Substantia nigra (tissue), 51 donors: ENCODE measurements at places on chromosomes 11 and 22.

DNA sequence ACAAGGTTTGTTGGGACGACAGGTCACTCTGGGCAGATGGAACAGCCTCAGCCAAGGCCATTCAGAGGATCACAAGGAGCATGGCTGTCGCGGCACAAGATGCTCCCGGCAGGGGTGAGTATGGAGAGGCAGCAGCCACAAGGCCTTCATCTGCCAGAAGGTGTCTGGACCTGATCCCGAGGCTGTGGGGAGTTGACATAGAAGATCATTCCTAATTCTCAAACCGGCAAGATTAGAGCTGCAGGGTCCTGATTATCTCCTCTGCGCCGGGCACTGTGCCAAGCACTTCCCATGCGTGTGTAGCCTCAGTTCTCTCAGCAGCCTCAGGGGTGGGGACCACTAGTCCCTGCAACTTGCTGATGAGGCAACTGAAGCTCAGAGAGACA, 32.3 kb upstream of the RFPL3 start:
- no peak for DNase-seq

DNA sequence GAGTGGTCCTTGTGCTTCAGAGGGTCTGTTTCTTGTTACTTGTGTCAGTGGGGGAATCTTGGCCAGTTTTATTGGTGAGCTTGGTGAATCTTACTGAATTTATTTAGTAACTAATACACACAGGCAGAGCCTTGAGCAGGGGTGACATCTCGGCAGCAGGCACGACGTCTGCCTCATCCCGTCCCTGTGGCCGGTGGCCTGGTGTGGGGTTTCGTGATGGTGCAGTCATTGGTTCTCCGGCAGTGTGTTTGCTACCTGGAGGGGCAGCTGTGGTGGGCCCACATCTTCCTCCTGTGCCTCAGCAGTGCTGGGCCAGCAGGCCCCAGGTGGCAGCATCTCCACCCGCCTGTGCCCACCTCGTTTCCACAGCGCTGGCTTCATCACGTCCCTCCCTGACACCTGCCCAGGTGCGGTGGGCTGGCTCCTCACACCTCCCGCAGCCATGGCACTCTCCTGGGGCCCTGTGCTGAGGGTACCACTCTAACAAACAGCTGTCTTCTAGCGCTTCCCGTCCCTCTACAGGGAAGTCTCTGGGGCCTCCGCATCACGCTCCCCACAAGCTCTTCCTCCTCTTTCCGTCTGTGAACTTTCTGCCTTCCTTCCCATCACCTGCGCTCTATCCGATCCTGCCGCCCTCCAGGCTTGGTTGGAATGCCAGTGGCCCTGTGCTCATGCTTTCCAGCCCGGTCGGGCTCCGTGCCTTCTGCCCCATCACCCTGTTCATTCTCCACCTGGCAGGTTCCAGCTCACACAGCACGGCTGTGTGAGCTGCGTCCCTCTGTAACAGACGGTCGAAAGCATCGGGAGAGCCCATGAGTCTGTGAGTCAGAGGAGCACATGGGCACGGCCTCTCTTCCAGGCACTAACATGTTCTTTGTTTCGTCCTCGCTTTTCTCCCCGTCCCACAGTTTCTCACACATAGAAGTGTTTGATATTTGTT, 203.4 kb downstream of the TBC1D22A start:
- no peak for DNase-seq

DNA sequence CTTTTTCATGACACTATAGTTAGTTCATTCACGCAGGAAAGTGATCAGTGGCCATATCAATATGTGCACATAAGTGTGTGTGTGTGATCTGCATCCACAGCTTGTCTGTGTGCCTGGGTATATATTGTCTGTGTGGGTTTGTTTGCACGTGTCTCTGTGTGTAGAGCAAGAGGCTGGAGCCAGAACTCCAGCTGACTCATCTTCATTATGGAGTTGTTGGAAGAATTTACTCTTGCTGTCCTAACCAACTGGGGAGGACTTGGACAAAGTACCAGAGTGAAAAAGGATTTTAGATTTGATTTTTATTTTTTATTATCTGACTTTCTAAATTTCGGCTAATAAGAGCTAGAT, 63.9 kb downstream of the TP53I11 start:
- DNase-seq, result no peak

DNA sequence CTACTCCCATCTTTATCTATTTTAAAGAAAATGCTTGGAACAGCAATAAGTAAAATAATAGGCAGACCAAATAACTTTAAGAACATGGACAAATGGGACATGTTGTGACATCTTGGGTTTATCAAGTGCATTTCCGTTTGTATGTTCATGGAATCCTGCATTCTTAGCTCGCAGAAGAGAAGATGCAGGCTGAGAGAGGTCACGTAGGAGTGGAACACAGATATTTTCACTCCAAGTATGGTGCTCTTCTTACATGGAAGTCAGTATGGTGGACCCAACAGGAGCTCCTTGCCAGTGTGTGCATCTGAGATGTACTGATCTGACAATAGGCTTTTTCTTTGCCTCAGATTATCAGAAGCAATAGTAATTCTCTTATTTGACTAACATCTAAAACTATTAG, 1.7 kb downstream of the E2F8 start:
- no peak for DNase-seq

- DNase-seq, result no peak
These were observed 3.9 kb upstream of the ARFGAP3 start for GRCh38 chr22:42860968-42861367.

GRCh38 chr11:96228910-96229309, 114.1 kb downstream of the MAML2 start:
- DNase-seq, result no peak

DNA sequence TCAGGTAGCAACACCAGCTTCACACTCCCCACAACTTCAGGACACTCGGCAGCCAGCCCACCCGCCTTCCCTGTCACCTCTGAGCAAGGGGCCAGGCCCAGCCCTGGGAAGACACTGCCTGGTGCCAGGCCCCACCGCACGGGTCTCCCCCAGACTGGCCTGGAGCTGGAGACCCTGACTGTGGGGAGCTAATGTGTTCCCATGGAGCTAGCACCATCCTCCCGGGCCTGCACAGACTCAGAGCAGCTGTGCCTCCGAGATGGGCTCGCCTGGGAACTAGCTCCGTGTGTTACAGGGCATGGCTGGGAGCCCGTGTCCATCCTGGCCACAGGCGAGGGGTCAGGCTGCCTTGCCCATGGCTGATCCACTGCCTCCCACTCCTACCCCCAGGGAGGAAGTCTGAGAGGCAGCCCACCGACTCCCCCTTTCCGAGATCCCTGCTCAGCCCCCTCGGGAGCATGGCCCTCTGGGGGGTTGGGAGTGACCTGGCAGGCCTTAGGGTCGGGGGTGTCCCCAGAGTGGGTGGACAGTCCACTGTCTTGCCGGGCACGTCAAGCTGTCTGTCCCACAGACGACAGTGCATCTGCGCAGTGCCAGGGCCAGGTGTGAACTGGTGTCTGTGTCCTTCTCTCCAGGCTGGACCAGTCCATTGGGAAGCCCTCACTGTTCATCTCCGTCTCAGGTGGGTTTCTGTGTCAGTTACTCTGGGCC, 76.7 kb upstream of the KCNQ1OT1 start:
- no peak for DNase-seq

DNA sequence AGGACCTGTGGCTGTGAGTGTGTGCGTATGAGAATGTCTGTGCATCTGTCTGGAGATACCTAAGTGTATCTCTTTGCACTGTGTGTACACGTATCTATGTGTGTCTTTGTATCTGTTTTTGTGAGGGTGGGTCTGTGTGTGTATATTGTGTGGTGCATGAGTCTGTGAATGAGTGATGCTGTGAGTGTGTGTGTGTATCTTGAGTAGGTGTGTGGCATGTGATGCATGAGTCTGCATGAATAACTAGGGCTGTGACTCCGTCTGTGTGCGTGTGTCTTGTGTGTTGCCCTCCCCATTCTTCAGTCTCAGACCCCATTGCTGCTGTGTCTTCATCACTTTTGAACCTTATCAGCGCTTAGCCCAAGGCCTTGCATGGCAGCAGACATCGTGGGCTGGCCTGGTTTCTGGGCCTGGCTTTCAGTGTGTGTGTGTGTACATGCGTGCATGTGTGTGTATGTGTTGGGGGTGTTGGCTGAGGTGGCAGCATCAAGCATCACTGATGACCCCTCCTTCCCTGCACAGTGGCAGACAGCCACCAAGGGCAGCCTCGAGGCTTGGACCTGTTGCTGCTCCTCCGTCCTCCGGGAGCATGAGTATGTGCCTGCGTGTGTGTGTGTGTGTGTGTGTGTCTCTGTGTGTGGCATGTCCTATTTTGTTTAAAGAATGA, 1.4 kb downstream of the SGSM1 start:
- no peak for DNase-seq

DNA sequence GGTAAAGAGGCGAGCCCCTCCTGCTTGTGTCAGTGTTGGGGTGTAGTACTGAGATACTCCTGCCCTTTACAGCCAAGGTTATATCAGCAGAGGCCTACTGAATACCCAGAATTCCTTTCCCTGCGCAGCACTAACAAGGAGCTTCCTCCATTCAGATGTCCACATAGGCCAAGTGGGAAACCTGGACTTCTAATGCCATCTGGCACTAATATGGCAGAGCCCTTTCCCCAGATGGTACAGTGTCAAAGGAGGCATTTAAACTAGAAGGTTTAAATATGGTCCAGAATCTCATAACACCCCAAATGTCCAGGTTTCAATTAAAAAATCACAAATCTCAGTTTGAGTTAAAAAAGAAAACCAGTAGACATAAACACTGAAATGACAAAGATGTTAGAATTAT, 68.8 kb downstream of the USP47 start:
- DNase-seq, result no peak

- no peak for DNase-seq
These were observed 44.5 kb downstream of the NECTIN1 start for GRCh38 chr11:119684361-119685110.

DNA sequence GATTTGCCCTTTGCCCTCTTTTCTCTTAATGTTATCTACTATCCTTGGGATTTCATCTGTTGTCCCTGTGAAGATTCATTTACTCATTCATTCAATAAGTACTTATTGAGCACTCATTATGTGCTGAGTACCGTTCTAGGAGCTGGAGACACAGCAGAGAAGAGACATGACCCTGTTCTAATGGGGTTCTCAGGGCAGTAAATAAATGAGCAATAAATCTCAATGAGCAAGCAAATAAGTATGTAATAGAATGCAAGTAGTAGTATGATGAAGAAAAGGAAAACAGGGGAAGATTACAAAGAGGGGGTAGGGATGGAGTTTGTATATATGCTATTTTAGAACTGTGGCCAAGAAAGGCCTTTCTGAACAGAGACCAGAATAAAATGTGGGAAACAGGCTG, 34.2 kb upstream of the NRIP3 start:
- DNase-seq, result no peak

- DNase-seq, result no peak
These were observed 9.9 kb downstream of the ADAMTS15 start for GRCh38 chr11:130458410-130458729.

GRCh38 chr11:36013950-36014897, 70.4 kb downstream of the LDLRAD3 start:
- no peak for DNase-seq

- no peak for DNase-seq
These were observed 7.3 kb downstream of the TRIM34 start for GRCh38 chr11:5631969-5632635.

- DNase-seq, result no peak
These were observed 33.8 kb upstream of the LRRC32 start for GRCh38 chr11:76704171-76704948.

DNA sequence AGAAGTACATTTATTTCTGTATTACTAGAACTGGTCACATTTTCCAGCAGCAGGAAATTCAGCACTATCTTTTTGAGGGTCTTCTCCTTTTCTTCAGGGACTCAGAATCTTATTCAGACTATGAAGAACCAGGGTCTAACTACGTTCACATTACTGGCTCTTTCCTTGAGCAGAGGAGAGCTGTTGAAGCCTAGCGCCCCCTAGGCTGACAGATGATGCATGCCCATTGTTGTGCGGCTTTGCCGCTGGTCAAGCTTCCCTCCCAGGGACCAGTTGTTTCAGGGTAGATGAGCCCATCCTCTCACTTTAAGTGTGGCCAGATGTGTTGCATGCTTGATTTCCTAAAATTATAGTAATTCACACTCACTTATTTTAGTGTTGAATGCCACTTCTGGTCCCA, 168.2 kb upstream of the PDGFD start:
- DNase-seq, result no peak

DNA sequence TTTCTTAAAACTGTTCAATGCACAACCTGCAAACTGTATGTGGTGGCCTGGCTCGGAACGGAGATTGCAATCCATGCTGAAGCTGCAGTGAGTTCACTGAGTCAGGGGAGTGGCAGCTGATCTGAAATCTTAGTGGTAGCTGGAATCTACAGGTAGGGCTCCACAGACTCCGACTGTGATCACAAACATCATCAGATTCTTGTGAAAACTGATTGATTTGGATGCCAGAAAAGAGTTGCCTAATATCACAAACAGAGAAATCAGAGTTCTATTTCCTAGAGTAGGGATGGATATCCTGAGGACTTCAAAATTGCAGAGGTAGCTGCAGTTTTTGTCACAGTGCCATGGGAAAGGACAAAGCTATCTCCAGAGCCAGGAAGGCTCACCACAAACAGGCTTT, 57.5 kb upstream of the SC5D start:
- no peak for DNase-seq

DNA sequence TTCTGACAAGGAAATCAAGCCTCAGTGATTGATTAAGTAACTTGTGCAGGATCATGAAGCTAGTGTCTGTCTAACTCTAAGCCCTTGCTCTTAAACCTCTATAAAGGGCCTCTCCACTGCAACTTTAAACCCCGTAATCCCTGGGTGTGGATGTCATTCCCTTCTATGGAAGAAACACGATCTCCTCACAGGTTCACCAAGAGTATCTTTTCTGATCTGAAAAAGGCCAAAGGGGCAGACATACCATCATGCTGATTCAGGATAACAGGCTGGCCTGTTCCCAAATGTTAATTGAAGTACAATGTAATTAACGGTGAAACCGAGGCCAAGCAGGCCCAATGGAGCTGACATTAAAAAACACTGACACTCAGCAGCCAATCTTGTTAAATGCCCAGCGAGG, 17.1 kb downstream of the TTC12 start:
- no peak for DNase-seq

DNA sequence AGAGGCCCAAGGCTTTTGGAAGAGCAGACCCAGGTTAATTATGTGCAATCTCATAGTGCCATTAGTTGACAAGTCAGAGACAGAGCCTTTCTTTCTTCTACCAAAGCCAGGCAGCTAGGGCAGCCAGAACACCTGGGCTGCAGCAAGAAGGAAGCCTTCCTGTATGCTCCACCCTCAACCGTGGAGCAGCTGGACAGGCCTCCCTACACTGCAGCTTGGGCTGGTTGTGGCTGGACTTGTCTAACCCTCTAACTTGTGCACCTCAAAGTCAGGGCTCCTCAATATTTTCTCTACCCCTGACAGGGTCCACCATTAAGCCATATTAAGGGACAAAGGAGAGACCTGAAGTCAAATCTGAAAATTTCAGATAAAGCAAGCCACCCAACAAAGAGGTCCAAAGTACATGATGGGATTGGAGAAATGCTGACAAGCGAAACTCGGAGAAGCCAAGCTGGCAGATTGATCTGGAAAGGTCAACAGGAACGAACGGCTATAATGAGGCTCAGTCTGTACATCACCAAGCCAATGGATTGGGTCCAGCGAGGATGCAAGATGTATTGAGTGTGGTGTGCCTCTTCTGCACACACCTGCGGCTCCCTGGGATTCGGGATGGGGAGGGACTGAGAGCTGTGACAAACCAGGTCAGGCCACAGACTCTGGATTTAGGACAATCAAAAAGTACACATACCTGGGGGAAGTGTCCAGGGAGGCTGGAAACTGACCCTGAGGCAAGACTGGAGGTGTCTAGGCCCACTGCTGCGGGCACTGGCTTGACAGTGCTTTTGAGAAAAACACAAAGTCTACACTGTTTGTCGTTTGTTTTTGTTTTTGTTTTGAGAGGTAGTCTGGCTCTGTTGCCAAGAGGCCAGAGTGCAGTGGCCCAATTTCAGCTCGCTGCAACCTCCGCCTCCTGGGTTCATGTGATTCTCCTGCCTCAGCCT, 11.7 kb upstream of the SLC43A3 start:
- no peak for DNase-seq
